ENCODE measurements at places on chromosomes 11 and 22.

DNA sequence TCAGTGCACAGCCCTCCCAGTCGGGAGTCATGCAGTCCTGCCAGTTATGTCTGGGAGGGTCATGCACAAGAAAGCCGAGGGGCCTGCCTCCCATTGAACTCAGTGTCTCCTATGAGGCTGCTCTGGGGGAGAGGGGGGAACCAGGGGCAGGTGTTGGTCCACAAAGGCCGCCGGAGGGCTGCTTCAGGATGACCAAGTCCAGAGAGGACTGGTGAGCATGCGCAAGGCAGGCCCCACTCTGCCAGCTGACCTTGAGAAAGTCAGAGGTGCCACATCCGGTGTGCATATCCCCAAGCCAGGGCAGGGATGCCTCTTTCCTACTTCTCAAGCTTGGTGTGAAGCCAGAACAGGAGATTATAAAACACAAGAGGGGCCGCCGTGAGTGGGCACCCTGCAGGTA lies 4.4 kb downstream of the SCN4B start:
- no peak for DNase-seq

- no peak for DNase-seq
Observed at GRCh38 chr11:43316451-43316850, 4.7 kb downstream of the API5 start.

DNA sequence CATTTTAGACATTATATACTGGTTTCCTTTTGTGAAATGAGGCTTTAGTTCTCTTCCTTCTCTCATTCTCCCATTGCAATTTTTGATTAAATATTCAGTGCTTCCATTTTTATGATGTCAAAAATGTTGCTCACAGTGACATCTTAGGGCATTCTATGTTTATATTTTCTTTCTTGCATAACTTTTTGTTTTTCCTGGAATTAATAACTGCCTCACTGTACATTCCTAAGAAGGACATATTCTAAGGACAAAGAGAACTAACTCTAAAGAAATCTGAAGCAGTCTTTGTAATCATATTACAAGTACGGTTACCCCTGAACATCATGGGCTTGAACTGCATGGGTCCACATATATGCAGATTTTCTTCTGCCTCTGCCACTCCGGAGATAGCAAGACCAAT lies 25.8 kb upstream of the P2RY6 start:
- no peak for DNase-seq

DNA sequence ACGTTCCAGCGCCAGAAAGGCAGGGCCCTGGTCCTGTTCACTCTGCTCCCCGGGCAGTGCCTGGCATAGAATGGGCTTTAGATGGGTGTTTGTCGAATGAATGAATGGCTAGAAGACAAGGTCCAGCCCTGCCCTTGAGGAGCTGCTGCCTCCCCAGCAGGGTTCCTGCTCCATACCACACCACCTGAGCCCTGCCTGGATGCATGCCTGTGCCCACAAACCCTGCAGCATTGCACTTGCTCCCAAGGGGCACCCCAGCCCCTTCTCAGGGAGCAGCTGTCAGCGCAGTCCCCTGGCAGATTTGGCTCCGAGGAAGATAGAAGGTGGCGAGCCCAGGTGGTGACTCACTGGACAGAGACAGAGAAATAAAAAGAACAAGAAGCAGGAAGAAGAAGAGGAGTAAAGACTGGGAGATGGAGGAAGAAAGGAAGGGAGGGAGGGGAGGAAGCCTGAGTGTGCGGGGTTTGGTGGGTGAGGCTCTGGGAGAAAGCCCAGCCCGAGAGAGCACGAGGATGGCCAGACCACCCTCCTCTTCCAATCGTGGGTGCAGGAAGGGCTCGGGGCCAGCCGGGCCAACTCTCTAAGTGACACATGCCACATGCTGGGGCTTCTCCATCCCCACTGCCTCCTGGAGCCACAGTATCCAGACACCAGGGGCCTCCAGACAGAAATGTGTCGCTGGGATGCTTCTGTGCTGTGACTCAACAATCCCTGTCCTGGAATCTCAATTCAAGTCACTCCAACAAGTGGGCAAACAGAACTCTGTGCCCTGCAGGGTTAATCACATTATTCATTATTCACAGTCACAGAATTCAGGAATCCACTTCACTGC lies 1474.3 kb downstream of the BRD1 start:
- no peak for DNase-seq
